ENCODE measurements at places on chromosomes 13 and 19. TPM values are rescaled to one million over a fixed set of nuclear protein-coding genes. Genes with fewer than 3 reads are reported as not detected.

Gene BRSK1
- polyA plus RNA-seq = 14.7 TPM

Gene RASGRP4
- polyA plus RNA-seq = 0.67 TPM

GRCh38 chr19:35337097-35337983, 8.4 kb downstream of the CD22 start:
- no peak for DNase-seq

DNA sequence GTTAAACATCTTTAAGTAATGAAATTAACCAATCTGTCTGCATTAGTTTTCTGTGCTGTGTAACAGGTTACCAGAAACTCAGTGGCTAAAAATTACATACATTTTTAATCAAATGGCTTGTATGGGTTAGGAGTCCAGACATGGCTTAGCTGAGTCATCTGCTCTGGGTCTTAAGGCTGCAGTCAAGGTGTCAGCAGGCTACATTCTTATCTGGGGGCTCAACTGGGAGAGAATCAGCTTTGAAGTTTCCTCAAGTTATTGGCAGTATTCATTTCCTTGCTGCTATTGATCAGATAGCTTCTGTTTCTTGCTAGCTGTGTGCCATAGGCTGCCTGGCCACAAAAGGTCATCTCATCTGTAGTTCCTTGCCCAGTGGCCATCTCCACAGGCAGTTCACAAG, 1163.0 kb downstream of the DIAPH3 start:
- DNase-seq = no peak

GRCh38 chr13:32211813-32212212, 103.3 kb downstream of the ZAR1L start:
- no peak for DNase-seq

DNA sequence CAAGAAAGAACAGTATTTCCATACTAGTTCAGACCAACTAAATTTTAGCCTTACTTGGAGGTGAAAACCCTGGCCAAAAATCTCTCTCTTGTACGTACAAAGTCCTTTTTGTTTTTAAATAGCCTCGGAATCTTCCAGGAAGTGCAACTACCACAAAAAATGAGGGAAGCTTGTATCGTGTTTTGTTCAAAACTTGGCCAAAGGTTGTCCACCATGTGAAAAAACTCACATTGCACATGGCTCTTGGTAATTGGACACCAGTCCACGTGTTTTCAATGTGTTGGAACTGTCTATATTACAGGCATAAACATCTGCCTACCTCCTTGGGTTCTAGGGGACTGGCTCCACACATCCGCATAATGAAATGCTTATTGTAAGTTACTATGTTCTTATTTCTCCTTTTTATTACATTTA, 15.2 kb upstream of the STRN4 start:
- no peak for DNase-seq

Data from left kidney (tissue), 8 donors.